NCI-H1105 treated with DMSO at 0.1 percent for 48 hours (cell line): ENCODE measurements at places on chromosomes 5 and 9.

DNA sequence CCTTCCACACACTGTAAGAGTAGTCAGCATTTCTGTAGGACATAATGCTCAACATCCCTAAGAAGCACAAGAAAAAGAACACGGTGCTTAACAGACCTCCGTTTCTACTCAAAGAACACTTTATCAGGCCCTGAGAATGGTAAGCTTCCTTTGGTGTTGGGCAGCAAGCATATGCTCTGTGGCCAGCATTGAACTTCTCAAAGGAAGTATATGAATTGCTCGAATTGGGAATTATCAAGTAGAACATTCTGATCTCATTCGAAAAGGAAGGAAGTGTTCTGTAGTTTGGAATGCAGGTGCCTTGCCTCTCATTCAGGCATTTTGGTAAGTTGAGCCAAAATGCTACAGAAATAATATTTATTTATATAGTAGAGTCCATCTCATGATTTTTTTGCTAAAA is 61.0 kb downstream of the C5 start:
- no peak for DNase-seq

- DNase-seq: no peak
Measured at GRCh38 chr5:6264394-6264793, 114.0 kb downstream of the MED10 start.

DNA sequence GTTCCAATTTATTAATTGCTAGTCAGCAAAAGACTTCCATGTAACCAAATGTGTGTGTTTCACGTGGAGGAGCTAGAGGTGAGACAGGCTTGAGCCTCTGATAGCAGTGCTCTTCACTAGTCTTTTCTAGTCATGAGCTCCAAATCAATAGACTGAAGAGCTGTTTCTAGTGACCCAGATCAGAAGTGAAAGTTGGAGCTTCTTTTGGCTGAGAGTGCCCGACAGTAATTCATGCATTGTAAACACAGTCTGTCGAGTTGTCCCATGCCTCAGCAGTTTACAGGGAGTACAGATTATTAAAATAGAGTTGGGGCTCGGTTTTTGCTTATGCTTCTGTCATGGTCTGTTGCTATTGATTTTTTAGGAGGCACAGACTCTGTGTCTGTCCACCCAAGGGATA is 793.1 kb downstream of the DTWD2 start:
- no peak for DNase-seq

DNA sequence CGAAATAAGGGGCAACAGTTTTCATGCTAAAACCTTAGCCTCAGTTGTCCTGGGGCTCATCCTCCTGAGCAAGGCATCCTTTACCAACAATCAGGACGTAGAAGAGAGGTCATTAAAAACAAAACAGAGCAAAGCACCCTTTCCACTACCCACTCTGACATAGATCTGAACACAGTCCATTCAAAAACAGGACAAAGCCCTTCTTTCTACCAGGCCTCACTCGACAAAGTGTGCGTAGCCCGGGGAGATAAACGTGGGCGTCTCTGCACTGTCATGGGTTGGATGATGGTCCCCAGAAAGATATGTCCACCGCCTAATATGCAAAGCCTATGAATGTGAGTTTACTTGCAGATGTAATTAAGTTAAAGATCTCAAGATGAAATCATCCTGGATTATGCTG is 60.6 kb upstream of the TAS2R1 start:
- DNase-seq: no peak

- no peak for DNase-seq
Measured at GRCh38 chr5:54845567-54845941, 139.8 kb downstream of the ESM1 start.

DNA sequence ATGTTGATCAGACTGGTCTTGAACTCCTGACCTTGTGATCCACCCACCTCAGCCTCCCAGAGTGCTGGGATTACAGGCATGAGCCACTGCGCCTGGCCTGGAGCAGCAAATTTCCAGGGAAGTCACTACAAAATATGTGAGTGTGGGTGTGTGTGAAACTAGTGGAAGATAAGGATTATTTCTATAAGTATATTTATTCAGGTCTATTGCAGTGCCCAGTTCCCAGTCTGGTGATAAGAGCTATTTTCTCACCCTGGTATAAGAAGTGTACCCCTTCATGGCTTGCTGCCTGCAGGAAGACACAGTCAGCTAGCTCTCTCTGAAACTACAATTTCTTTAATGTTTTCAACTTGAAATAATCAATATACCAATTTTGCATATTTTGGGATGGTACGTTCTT is 37.1 kb downstream of the TARS1 start:
- DNase-seq: no peak

GRCh38 chr9:4118666-4119065 is 181.2 kb downstream of the GLIS3 start:
- no peak for DNase-seq

GRCh38 chr9:114719290-114719689 is 37.3 kb upstream of the TEX48 start:
- no peak for DNase-seq

DNA sequence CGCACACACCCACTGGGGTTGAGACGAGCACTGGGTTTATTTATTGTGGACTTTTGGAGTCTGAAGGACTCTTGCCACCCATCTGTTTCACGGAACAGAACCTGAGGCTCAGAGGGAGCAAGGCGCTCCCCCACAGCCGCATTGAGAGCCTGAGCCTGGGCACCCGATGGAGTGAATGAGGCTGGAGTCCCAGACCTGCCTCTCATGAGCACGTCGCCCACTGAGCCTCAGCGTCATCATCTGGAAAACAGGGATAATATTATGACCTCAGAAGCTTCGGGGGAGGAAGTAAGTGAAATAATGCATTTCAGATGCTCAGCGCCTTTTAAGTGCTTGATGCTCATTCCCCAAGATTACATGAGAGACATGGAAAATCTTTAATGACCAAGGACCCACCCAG is 5.5 kb downstream of the NEK6 start:
- DNase-seq: no peak

- DNase-seq: no peak
Measured at GRCh38 chr9:24007185-24007584, 181.1 kb upstream of the ELAVL2 start.

- DNase-seq: no peak
Measured at GRCh38 chr9:125707472-125707804, 430 bp upstream of the MAPKAP1 start.

GRCh38 chr5:135053278-135053677 is 19.2 kb upstream of the PITX1 start:
- no peak for DNase-seq

DNA sequence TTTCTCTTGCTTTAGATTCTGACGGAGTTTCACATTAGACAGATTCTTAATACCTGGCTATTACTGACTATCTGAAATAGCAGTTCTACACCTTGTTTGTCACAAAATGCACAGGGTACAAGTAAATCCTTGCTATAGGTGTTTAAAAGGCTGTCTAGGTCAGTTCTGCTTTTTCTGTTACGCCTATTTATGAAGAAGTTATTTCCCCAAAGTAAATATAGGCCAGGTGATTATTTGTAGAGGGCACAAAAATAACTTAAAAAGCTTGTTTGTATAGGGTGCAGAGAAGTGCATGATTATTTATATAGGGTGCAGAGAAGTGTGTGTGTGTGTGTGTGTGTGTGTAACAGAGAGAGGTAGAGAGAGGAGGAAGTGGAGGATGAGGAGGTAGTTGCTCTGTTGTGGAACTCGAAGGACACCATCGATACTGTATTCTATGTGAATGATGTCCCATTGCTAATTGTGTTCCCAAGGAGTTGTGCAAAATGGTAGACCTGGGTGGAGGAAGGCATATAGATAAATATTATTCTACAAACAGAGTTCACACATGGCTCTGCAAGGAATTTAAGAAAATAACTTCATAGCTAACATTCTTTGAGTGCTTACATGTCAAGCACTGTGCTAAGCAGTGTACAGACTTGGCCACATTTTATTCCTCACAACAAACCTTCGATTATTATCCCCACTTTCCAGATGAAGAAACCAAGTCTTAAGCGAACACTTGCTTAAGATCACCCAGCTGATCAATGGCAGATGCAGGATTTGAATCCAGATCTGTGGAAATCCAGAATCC is 96.3 kb upstream of the EQTN start:
- no peak for DNase-seq

- no peak for DNase-seq
Measured at GRCh38 chr5:124040799-124041198, 528.8 kb downstream of the CSNK1G3 start.

DNA sequence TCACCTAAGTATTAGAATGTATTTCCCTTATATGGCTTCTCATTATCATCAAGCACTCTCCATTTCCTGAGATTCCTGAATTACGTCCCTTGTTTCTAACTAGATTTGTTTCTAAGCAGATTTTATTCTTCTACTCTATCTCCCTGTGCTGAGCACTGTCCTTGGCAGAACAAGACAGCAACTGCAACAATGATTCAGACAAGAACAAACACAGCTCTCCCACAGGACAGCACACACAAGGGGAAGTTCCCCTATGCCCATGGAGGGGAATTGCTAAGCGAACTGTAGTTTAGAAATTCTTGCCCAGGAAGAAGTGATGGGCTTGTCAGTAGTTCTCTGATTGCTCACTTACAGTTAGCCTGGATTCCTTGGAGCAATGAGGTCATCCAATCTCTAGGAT is 759.9 kb downstream of the DTWD2 start:
- DNase-seq: no peak

GRCh38 chr5:157900644-157901043 is 41.7 kb upstream of the CLINT1 start:
- no peak for DNase-seq

- DNase-seq: no peak
Measured at GRCh38 chr9:130174025-130174424, 1.8 kb downstream of the NCS1 start.

- DNase-seq: no peak
Measured at GRCh38 chr5:140235791-140236551, 61.0 kb downstream of the CYSTM1 start.

- DNase-seq: no peak
Measured at GRCh38 chr5:75706775-75707174, 10.5 kb downstream of the POC5 start.

DNA sequence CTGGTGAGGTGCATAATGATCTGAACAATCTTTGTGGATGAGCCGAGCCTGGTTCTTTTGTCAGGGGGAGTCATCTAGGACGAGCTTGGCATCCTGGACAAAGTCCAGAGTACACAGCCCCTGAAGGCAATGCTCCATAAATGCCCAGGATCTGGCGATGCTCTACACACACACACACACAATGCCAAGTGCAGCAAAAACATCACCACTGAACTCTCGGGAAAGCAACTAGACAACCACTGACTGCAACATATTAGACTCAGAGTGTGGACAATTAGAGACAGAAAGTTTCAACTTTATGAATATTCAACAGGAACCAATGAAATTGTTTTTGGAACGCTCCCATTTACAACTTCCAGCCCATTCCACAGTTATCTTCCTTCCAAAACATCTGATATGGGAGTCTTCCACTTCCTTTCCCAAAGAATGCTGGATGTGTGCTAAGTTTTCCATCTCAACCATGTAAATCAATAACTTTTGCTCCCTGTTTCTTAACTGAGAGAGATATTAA is 227.6 kb upstream of the ANKRD55 start:
- DNase-seq: no peak

DNA sequence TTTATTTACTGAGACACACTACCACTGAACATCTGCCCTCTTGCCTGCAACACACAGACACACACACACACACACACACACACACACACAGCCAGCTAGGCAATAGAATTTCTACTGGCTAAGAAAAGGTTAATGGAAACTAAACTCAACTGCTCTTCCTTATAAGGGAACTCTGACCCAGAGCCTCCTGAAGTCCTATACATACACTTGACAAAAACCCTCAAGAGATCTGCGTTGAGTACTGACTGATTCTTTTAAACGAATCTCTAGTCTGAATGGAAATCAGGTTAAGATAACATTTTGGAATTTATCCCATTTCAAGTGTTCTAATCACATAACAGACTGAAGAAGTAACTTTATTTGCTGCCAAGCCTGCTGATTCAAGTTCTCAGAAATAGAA is 25.9 kb upstream of the TRPM3 start:
- DNase-seq: no peak

- no peak for DNase-seq
Measured at GRCh38 chr5:89849830-89850512, 559.6 kb downstream of the CETN3 start.

GRCh38 chr9:102309379-102309778 is 570.9 kb upstream of the GRIN3A start:
- DNase-seq: no peak

DNA sequence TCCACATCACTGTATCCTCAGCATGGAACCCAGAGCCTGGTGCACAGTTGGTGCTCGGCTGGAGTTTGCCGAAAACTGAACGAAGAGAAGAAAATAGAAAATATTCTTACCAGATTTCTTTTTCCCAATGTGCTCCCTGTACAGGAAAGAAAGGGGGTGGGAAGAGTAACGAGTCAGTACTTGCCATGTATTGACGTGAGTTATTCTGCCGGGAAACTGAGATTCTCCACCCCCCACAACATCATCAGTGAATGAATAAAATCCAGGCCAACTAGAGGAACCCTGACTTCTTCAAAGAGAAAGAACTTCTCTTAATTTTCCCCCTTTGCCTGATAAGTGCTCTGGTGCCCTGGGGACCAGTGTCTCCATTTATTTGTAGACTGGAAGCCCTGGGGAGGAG is 80.6 kb downstream of the SH3PXD2B start:
- no peak for DNase-seq

DNA sequence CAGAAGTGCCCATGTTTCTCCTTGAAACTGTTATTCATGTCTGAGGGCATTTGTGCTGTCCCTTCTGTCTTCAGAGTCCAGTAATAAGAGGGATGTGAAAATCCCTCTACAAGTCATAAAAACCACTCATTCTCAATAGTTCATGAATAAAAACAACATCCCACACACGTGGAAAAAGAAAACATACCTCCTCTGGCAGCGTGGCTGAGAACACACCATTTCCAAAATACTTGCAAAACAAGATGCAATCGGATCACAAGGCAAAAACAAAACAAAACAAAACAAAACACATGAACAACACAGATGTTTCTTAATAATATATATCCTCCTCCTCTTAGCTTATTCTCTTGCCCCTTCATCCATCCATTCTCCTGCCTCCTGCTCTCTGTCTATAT is 71.0 kb upstream of the EQTN start:
- no peak for DNase-seq

GRCh38 chr9:110908894-110909293 is 129.4 kb downstream of the LPAR1 start:
- no peak for DNase-seq

- no peak for DNase-seq
Measured at GRCh38 chr5:93608855-93609254, 25.8 kb downstream of the NR2F1 start.
